ENCODE measurements at places on chromosomes 11 and 22.

GRCh38 chr11:104668797-104669463 lies 229.3 kb downstream of the CASP12 start:
- DNase-seq, result no peak

- no peak for DNase-seq
These were observed 38.0 kb downstream of the WNT7B start for GRCh38 chr22:45938913-45939312.

DNA sequence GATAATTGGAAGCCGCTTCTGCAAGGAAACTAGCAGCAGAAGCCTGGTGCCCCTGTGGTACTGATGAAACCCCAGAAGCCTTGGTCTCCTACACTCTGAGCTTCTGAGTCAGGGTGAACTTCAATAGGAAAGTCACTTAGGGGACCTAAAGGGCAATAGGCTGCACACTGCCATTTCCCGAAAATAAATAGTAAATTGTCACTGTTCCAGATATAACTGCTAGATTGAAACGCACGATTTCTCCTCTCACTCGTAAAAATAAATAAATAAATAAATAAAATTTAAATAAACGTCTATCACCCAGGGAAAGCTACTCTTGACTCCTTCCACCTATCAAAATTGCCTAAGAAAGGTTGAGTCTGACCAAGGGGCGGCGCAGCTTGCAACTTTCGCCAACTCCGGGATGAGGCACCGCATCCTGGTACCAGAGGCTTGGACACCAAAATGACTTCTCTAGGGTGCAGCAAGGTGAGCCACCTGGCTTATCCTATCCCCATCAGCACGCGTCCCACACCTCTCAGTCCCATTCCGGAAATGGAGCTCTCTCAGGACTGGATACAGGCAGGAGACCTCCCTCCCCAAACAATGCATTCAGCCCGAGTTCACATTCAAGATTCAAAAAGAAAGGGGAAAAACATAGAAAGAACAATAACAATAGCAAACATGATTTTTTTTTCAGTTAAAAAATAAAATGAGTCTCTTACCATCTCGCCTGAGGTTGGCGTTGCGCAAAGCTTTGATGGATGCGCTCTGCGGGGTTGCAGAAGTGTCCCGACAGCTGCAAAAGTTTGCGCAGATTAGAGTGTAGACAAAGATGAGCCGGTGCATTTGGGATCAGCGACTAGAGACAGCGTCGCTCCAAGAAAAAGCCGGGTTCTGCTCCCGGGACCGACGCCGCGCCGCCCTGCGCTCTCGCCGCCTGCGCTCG lies 583 bp downstream of the PDGFD start:
- no peak for DNase-seq

- DNase-seq, result no peak
These were observed 5.4 kb downstream of the PAX6 start for GRCh38 chr11:31805629-31806185.

Data from SHP77 treated with DMSO at 0.1 percent for 48 hours (cell line).